Keratinocyte (primary cell): ENCODE measurements at places on chromosomes 1 and 21.

DNA sequence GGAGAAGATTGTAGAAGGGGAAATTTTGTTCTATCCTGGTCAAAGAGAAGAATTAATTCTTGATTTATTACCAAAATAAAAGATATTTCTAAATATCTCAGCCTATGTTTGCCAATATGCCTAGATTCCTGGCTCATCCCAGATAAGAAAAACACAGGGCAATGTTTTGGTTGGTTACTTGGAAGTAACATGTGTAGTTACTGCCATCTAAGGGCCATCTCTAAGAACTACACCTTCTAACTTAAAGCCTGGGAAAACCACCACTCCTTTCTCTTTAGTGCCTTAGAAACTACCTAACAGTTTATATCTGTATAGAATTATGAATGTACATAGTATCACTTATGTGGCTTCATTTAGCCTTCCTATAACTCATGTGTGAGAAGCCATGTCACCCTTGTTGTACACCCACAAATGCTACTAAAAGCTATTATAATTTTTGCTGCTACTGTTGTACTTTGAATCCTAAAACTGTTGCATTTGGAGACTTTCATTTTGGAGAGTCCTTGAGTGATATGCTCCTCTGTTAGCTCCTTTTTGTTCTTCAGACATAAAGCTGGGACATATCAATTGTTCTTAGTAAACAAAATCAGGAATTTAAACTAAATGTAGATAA, 4.5 kb downstream of the AIM2 start:
- no peaks in the 10 kb centered on the region for H3K4me1 ChIP-seq
- no peak overlapping the region for H3K27ac ChIP-seq
- DNase-seq: peak; percentile 72

- H3K4me1 ChIP-seq: peaks cover 42% of the 10 kb centered on the region
- H3K27me3 ChIP-seq: no peaks in the 10 kb centered on the region
- DNase-seq: peak; percentile 93
- peaks cover 1% of the 10 kb centered on the region for H3K36me3 ChIP-seq
- H3K4me3 ChIP-seq: no peak overlapping the region
- H3K27ac ChIP-seq: peak overlapping the region; percentile 97
Observed at GRCh38 chr21:43585924-43586413, 73.3 kb downstream of the HSF2BP start.

GRCh38 chr1:56156971-56157876, 422.1 kb downstream of the PLPP3 start:
- H3K27me3 ChIP-seq: no peaks in the 10 kb centered on the region
- no peak for DNase-seq

DNA sequence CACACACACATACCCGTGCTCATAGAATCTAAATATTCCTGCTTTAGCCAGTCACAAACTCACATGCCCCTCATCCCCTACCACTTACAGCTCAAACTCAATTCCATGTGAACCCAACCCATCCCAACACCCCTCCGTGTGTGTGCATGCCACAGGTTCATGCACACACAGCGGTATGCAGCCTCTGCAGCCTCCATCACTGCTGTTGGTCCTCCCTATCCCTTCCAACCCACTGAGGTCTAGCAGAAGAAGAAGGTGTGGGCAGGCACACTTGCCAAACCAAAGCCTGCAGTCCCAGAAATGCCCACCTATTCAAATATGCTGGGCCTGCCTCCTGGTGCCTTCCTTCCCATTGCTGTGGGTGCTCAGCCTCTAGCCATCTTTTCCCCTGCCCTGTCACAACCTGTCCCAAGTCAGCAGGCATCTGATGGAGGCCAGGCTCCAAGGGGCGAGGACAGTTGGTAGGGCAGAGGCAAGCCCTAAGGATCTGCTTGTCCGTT, 26.2 kb downstream of the SLC2A1 start:
- no peak overlapping the region for H3K4me3 ChIP-seq
- H3K27ac ChIP-seq: peak overlapping the region; percentile 96
- peaks cover 83% of the 10 kb centered on the region for H3K4me1 ChIP-seq
- DNase-seq: no peak
- H3K27me3 ChIP-seq: no peaks in the 10 kb centered on the region

DNA sequence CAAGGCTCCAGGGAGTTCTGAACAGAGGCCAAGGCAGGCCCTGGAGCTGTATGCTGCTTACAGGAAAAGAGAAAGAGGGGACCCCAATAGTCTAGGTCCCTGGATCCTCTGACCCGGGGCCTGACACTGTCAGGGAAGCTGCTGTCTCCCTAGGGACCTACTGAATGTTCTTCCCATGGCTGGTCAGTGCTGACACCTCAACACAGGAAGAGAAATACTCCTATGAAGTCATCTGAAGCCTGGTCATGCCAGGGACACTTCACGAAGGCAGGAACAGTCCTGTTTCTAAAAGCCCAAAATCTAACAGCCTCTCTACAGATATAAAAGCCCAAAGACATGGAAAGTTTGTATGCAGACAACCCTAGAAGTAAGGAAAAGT, 1.7 kb upstream of the LAD1 start:
- H3K4me1 ChIP-seq: peaks cover 25% of the 10 kb centered on the region
- no peak overlapping the region for H3K4me3 ChIP-seq
- no peak overlapping the region for H3K27ac ChIP-seq
- no peaks in the 10 kb centered on the region for H3K27me3 ChIP-seq

DNA sequence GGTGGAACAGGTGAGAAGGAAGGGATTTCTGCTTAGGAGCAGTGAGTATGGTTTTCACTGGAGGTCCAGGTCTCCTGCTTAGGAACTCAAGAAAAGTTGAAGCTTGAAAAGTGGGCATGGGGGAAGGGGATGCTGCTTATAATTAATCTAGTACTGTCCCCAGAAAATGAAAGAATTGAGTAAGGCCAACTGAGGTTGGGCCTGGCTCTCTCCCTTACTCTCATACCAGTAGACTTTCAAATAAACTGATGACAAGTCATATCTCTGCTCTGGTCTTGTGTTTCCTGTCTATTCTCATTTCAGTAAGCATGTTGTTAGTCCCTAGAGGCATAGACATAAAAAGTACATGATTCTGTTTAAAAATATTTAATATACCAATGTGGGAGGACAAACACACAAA, 26.4 kb downstream of the CD48 start:
- no peaks in the 10 kb centered on the region for H3K4me1 ChIP-seq
- no peaks in the 10 kb centered on the region for H3K27me3 ChIP-seq
- DNase-seq: no peak
- no peaks in the 10 kb centered on the region for H3K36me3 ChIP-seq

- no peak overlapping the region for H3K27ac ChIP-seq
- no peaks in the 10 kb centered on the region for H3K36me3 ChIP-seq
- H3K4me1 ChIP-seq: no peaks in the 10 kb centered on the region
- no peaks in the 10 kb centered on the region for H3K27me3 ChIP-seq
Observed at GRCh38 chr1:102628109-102628613, 480.2 kb downstream of the COL11A1 start.

- DNase-seq: no peak
- H3K4me3 ChIP-seq: no peak overlapping the region
- no peaks in the 10 kb centered on the region for H3K4me1 ChIP-seq
- H3K27ac ChIP-seq: no peak overlapping the region
- no peaks in the 10 kb centered on the region for H3K27me3 ChIP-seq
Observed at GRCh38 chr1:115867216-115867615, 26.3 kb upstream of the NHLH2 start.
